Muscle of leg (tissue), 16 donors: ENCODE measurements at places on chromosomes 16 and 17.

DNA sequence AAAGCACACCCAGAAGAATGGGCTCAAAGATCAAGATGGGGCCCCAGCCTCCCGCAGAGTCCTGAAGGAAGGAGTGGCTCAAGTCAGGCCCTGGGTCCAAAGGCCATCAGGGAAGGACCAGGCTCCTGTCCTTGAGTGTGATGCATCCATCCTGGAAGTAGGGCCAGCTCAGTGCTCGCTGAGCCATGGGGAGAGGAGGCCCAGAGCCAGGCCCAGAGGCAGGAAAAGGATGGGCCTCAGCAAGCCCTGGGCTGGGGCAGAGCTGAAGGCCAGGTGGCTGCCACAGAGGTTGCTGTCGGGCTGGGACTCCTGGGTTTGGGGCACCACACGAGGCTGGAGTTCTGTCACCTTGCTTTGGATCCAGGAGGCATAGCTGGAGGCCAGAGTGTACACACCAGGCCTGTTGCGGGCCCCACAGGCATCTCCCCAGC lies 3.7 kb downstream of the PRSS8 start:
- DNase-seq = no peak

- no peak for DNase-seq
These were observed 45.1 kb upstream of the HNF1B start for GRCh38 chr17:37789771-37790541.

GRCh38 chr17:40242774-40243173 lies 23.7 kb downstream of the WIPF2 start:
- DNase-seq = no peak

DNA sequence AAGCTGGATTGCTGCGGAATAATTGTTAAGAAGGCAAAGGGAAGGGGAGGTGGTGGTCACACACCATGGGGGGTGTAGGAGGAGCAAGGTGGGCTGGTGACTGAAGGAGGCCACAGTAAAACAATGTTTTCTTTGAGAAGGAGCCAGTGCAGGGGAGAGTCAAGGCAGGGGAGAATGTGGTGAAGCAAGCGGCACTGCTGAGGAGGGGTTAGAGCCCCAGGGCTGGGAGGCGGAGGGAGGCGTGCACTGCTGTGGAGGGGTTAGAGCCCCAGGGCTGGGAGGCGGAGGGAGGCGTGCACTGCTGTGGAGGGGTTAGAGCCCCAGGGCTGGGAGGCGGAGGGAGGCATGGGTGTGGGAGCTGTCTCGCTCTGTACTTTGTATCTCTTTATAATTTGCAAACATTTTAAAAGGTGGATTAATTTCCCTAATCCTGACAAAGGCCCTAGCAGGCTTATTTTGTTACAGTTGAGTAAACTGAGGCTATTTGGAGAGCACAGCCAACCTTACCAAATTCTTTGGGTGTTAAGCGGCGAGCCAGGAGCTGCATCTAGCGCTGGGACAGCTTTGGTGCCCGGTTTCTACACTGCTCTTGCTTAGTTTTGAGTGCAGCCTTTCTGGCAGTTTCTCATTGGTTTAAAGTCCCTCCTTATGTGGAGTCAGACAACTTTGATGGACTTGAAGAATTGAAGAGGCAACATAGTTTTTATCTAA lies 20.9 kb downstream of the RPTOR start:
- no peak for DNase-seq

- DNase-seq = peak; percentile 85
These were observed at the start of the genes ARSG and SLC16A6 for GRCh38 chr17:68290955-68291835. Gene ARSG, plus strand, starts transcription at chr17:68291495. Its CDS starts 15,999 bp downstream, at chr17:68307494. Gene SLC16A6, minus strand, starts transcription at chr17:68291127. Its CDS starts 12,807 bp downstream, at chr17:68278320.

DNA sequence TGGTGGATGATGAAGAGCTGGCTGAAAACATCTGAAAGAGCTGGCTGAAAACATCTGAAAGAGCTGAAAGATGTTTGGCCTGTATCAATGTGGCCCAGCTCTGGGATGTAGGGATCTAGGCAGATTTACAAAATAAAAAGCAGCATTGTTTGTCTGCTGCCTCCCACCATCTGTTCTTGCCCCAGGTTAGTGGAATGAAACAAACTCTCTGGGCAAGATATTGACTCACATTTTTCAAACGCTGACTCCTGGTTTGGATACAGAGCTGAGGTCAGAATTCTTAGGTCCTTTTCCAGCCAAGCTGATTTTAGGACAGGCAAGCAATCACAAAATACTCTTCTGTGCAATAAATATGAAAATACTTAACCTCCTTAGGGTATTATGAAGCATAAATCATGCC lies 139.0 kb downstream of the STX8 start:
- peak; percentile 80 for DNase-seq
